ENCODE measurements at places on chromosomes 1 and 21.

DNA sequence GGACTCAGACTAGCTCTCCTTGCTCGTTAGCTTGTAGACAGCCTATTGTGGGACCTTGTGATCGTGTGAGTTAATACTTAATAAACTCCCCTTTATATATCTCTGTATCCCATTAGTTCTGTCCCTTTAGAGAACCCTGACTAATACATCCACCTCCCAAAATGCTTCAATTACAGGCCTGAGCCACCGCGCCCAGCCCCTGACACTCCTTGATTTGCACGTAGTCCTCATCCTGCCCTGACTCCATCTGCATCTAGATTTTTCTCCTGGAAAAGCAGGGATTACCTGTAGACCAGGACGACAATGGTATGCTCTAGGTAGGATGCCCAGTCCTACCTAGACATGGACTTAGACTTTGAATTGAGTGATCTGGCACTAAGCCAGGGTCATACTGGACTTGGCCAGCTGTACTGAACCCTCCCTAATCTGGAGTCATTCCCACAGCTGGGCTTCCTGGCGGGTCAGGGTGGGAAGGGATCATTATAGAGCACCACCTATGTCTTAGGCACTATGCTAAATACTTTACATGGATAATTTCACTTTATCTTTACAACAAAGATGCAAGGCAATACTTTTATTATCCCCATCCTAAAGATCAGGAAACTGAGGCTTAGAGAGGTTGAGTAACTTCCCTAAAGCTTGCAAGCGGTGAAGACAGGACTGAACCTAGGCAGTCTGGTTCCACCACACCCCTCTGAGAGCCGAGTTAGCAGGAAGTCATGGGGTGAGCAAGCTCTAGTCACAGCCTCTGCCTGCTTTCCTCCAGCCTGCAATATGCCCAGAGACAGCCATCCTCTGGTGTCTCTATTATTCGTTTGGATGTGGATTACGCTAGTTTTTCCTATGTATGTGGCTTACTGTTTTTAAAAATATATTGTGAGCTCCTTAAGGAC is 89.4 kb downstream of the DTL start:
- DNase-seq = no peak

- DNase-seq = no peak
Observed at GRCh38 chr1:45945426-45945825, 142.0 kb downstream of the MAST2 start.

DNA sequence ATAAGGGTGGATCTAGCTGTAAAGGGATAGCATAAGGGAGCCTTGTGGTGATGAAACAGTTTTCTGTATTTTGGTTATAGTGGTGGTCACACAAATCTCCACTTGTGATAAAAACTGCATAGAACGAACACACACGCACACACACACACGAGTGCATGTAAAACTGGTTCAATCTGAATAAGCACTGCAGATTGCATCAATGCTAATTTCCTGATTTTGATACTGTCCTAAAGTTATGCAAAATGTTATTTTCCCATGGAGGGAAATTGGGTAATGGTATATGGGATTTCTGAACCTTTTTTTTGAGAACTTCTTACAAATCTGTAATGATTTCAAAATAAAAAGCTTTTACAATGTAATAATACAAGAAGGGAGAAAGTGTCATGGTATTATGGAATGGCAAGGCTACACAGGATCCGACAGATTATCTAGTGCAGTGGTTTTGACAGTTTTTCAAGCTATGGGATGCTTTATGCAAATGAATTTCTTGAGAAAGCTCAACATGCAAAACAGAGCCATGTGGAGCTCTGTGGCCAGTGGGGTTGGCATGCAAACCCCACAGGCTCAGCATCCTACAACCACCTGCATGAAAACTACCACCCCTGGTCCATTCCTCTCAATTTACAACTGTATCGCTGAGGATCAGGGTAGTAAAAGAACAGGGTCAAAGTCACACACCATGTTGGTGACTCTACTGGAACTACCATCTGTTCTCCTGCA is 18.8 kb downstream of the SLC41A1 start:
- DNase-seq = no peak

- DNase-seq = peak; percentile 81
Observed at GRCh38 chr21:34702341-34703170, 33.8 kb downstream of the CLIC6 start.

DNA sequence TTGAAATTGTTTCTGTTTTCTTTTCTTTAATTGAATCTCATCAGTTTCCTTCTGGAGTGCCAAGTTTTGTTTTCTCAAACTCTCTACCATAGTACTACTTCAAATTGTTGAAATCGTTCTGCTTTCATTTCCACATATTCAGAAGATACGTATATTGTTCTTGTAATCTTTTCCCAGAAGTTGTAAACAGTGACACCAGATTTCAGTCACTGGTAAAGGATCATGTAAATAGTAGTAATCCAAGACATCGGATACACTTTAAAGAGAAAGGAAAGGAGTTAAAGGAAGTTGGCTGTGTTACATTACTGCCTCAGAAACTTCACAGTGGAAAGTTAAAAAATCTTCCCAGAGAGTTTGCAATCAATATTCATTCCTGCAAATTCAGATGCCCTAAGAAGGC is 67.5 kb downstream of the RGL1 start:
- no peak for DNase-seq

DNA sequence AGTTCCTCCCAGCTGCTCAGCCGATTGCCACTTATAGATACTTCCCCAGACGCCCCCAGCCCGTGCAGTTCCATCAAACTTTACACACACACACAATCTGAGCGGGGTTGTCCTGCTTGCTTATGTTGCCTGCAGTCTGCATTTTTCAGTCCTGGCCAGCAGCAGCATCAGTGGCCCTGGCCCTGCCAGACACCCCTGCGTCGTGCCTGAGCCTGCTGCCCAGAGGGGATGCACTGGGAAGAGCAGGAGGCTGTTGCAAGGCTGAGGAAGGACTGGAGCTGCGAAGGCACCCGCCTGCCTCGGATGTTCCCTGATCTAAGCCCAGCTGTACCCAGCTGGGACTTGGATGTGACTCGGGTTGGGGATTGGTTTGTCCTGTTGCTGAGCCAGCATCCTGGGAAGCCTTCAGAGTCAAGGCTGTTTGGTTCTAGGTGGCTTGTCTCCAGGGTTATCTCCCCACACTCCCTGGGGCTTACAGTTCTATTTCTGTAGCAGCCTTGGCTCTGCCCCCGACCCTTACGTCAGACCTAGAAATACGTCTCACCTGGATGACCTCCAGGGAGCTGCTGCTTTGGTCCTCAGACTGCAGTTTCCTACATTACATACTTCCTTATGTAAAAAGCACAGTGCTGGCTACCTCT is 42.3 kb downstream of the MAN1C1 start:
- DNase-seq = no peak

DNA sequence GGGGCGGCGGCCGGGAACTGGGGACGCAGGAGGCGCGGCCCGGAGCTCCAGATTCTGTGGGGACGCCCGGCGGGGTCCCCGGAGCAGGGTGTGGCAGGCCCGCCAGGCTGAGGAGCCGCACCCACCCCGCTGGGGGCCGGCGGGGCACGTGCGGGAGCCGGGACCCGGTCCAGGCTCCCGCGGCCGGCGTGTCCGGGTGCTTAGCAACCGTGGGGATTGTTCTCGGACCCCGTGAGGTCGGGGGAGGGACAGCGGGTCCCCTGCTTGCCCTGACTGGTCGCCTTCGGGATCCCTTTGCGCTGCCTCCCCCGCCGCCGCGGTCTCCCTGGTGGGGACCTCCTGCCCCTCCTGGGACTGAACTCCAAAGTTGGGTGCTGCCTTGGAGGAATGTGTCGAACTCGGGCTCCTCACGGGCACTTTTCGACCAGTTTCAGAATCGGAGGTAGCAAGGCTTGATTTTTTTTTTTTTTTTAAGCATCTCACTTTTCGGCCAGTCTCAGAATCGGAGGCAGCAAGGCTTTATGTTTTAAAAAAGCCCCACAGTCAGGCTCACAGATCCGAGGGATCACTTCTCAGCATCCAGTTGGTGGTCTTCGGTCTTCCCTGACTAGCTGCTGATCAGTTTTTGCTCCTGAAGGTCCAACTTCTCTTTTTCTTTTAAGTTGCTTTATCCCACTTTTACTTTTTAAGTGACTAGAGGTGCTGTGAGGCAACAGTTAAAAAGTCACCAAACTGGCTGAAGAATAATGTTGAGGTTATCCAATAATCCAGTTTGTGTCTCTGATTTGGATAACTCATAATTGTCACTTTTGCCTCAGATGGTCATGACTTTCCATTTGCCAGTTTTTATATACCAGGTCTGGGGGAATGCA is 648 bp downstream of the FAM76A start:
- no peak for DNase-seq

- DNase-seq = no peak
Observed at GRCh38 chr1:107432108-107432507, 291.3 kb downstream of the NTNG1 start.

DNA sequence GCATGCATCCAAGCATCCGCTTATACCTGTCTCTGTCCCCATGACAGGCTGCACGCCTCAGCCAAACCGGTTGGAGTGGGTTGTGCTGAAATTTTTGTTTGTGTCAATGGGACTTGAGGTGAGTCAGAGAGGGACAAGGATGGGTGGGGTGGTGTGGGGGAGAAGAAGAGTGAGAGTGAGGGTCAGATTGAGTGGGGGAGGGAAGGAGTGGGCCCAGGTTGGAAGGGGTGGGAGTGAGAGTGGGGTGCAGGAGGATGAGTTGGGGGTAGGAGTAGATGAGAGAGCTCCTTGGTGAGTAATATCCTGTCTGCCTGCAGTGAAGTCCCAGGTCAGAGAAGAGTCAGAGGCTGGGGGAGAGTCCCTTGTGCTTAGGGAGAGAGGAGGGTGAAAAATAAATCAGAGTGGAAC is 3.3 kb upstream of the NECTIN4 start:
- DNase-seq = no peak

DNA sequence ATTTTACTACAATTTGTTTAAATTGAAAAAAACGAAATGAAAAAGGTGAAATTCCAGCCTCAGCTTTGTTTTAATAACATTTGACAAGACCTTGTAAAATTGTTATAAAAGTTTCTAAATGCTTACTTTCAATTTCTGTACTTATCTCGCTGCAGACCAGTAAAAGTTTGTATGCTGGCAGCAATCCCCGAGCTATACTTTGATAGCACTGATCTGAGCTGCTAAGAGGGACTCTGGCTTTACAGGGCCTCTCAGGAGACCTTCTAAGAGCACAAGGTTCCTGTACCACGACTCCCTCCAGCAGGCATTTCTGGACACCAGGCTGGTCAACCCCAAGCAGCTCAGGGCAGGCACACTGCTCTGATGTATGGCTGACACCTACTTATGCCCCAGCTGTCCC is 13.1 kb downstream of the STMN1 start:
- no peak for DNase-seq

DNA sequence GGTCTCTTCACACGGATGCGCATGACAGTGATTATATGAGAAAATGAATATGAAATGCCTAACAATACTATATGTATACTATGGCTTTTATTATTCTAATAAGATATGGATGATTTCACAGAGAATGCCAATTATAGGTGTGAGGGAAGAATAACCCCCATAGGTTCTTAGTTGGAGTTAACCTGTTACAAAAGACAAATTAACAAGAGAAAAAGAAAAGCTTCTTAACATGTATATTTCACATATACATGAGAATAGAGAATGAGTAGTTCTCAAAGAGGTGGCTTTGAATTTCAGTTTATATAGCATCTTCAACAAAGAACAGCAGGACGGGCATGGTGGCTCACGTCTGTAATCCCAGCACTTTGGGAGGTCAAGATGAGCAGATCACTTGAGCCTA is 24.0 kb upstream of the DMRTB1 start:
- DNase-seq = no peak
